ENCODE measurements at places on chromosomes 6 and 20. TPM values are rescaled to one million over a fixed set of nuclear protein-coding genes. Genes with fewer than 3 reads are reported as not detected.

DNA sequence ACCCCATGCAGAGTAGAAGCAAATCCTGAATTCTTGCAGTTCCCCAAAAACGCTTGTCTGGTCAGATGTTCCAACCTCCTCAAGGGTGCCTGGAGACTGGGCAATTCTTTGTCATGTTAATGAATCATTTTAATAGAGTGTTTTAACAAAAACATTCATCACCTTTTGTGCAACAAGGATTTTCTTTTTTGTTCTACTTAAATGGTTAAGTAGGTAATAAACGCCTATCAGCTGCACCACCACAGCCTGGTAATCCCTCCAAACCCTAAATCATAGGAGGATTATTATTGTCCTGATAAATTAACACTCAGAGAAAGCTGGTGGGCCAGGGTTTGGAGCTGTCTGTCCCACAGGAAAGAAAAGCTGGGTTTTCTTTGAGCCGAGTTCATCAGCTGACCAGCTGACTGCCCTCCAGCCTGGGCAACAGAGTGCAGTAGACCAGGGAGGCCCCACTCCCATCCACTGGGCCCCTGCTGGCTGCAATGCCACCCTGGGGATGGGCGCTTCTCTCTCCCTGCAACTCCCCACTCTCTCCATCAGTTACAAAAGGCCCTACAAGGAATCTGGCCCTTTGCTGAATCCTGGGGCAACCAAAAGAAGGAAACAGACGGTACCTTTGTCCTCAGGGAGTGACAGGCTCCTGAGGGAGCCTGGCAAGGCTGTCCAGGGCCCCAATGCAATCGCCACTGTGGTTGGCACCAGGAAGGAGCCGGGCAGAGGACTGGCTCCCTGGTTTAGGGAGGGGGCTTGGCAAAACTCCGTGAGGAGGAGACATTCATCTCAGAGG, 23.1 kb upstream of the BMP7 start:
- H3K27ac ChIP-seq = no peak overlapping the region
- no peak overlapping the region for H3K4me3 ChIP-seq
- H3K36me3 ChIP-seq = no peaks in the 10 kb centered on the region
- peaks cover 6% of the 10 kb centered on the region for H3K4me1 ChIP-seq
- peaks cover 96% of the 10 kb centered on the region for H3K27me3 ChIP-seq
- DNase-seq = no peak

Gene LY86
- total RNA-seq = 1.2 TPM

Gene VWA7
- total RNA-seq = 14.7 TPM

- H3K27me3 ChIP-seq = no peaks in the 10 kb centered on the region
- no peak overlapping the region for H3K27ac ChIP-seq
- H3K4me1 ChIP-seq = no peaks in the 10 kb centered on the region
- no peaks in the 10 kb centered on the region for H3K36me3 ChIP-seq
These were observed 15.9 kb upstream of the TRERF1 start for GRCh38 chr6:42467651-42468050.

DNA sequence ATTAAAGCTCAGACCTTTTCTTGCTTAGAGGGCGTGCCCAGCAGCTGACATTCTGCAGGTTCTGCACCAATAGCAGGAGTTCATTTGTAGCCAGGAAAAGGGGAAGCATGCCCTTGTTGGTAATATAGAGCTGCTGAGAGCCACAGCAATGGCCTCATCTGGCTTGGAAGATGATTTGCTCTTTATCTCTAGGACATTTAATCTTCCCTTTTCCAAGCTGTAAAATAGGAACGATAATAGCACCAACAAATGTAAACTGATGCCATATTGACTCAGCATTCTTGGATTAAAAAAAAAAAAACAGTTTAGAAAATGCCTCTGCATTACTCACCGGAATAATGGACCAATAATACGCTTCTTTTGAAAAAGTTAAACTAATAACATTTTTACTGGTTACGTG, 93.4 kb upstream of the SLC2A12 start:
- H3K36me3 ChIP-seq = no peaks in the 10 kb centered on the region
- H3K27ac ChIP-seq = no peak overlapping the region
- no peak for DNase-seq
- no peak overlapping the region for H3K4me3 ChIP-seq
- no peaks in the 10 kb centered on the region for H3K4me1 ChIP-seq

GRCh38 chr6:29628419-29629281, 4.3 kb downstream of the GABBR1 start:
- peak; percentile 77 for DNase-seq
- H3K36me3 ChIP-seq = peaks cover 3% of the 10 kb centered on the region
- peaks cover 7% of the 10 kb centered on the region for H3K27me3 ChIP-seq
- H3K4me3 ChIP-seq = peak overlapping the region; percentile 71

DNA sequence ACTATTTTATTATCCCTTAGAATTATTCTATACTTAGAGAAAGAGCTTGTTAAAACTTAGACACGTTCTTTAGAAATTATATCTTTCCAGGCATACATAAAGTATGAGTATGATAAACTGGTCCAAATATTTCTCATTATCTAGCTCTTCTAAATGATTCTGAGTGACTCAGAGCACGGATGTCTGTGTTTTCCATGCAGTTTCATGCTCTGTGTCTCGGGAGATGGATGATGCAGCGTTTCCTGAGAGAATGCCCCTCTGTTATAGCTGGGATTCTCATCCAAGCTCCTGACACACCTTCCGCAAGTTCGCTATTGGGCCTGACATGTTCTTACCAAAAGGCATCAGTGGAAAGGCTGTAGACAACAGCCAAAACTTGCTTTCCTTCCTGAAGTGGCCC, 19.3 kb downstream of the SIRT5 start:
- no peak for DNase-seq
- H3K4me1 ChIP-seq = peaks cover 8% of the 10 kb centered on the region
- no peak overlapping the region for H3K4me3 ChIP-seq
- H3K36me3 ChIP-seq = peaks cover 91% of the 10 kb centered on the region
- no peaks in the 10 kb centered on the region for H3K27me3 ChIP-seq
- no peak overlapping the region for H3K27ac ChIP-seq

Gene BPIFB2
- not detected for total RNA-seq

- H3K4me3 ChIP-seq = no peak overlapping the region
- H3K27me3 ChIP-seq = no peaks in the 10 kb centered on the region
- H3K4me1 ChIP-seq = peaks cover 10% of the 10 kb centered on the region
- no peak for DNase-seq
These were observed 86.5 kb upstream of the SCP2D1 start for GRCh38 chr20:18727032-18727508.

GRCh38 chr6:147643341-147644200, 135.1 kb downstream of the SAMD5 start:
- no peak for DNase-seq
- H3K27ac ChIP-seq = no peak overlapping the region
- H3K4me1 ChIP-seq = no peaks in the 10 kb centered on the region
- no peak overlapping the region for H3K4me3 ChIP-seq
- no peaks in the 10 kb centered on the region for H3K36me3 ChIP-seq
- H3K27me3 ChIP-seq = no peaks in the 10 kb centered on the region

Gene EPHA7
- total RNA-seq = 12.5 TPM

GRCh38 chr6:169161572-169162167, 92.0 kb downstream of the THBS2 start:
- no peak overlapping the region for H3K27ac ChIP-seq
- peaks cover 39% of the 10 kb centered on the region for H3K27me3 ChIP-seq
- no peak for DNase-seq
- H3K36me3 ChIP-seq = no peaks in the 10 kb centered on the region
- H3K4me3 ChIP-seq = no peak overlapping the region
- H3K4me1 ChIP-seq = peaks cover 19% of the 10 kb centered on the region

- no peaks in the 10 kb centered on the region for H3K4me1 ChIP-seq
- no peak for DNase-seq
- H3K4me3 ChIP-seq = no peak overlapping the region
- no peaks in the 10 kb centered on the region for H3K36me3 ChIP-seq
These were observed 247.9 kb downstream of the RFPL4B start for GRCh38 chr6:112594886-112595594.

DNA sequence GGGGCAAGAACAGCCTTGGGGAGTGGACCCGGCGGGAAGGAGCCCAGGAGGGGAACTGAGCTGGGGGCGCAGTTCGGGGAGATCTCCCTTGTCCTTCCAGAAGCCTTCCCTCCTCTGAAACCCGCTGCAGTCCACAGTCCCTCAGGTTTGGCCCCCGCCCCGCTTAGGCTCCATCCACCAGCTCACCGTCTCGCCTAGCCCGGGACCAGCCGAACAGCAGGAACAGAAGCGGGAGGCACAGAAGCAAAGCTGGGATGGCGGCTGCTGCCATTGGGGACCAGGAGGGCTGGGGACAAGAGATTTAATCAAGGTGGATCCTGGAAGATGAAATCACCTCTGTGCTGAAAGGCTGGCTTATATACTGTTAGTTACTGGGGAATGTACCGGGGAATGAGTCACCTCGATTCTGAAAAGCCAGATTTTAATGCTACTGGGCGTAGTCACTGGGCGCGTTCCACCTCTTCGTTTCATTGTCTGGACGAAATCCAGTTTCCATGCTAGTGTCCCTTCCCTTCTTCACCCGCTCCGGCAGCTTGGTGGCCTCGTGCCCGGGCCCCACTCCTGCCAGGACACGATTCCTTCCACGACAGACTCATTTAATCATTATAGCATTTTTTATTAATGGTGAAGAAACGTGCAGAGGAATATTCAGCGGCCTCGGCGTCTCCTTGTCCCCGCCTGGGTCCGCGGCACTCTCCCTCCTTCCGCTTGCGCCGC, at the start of gene RAET1L:
Gene RAET1L, minus strand, starts transcription at position 332 of the 717 bp plus-strand sequence. Its CDS starts 61 bp downstream, at position 271.
- H3K4me3 ChIP-seq = peak within 1 kb of the TSS; percentile 55
- H3K4me1 ChIP-seq = peaks cover 13% of the 10 kb centered on the region
- no peaks in the 10 kb centered on the region for H3K36me3 ChIP-seq
- no peak within 1 kb of the TSS for H3K27ac ChIP-seq
- DNase-seq = peak; percentile 31

GRCh38 chr20:59817846-59818615, 115.4 kb downstream of the SYCP2 start:
- no peak overlapping the region for H3K4me3 ChIP-seq
- H3K36me3 ChIP-seq = no peaks in the 10 kb centered on the region
- no peak for DNase-seq
- H3K4me1 ChIP-seq = peaks cover 20% of the 10 kb centered on the region

DNA sequence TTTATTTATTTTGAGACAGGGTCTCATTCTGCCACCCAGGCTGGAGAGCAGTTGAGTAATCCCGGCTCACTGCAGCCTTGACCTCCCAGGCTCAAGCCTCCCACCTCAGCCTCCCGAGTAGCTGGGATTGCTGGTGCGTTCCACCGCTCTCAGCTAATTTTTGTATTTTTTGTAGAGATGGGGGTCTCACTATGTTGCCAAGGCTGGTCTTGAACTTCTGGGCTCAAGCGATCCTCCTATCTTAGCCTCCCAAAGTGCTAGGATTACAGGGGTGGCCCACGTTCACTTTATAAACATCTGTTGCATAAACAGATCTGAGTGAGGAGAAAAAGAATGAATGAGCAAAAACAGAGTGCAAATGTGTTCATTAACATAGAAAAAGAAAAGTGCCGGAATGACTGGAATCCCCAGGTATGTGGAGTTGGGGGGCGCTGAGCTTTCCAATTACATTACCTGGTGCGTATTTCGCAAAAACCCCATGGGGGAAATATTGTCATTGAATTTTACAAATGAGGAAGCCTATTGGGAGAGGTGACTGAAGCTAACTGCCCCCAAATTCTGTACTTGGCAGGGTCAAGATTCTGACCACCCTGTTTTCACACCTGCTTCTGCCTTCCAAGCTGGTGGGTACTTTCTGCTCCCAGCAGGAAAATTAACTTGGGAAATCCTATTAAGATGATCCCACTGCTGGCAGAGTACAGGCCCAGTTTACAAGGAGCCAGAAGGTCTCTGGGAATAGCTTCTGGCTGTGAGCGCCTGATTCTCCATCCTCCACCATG, 207.7 kb upstream of the JARID2 start:
- no peaks in the 10 kb centered on the region for H3K36me3 ChIP-seq
- H3K27ac ChIP-seq = no peak overlapping the region
- no peak for DNase-seq

GRCh38 chr20:16953858-16954257, 205.7 kb downstream of the OTOR start:
- H3K27me3 ChIP-seq = no peaks in the 10 kb centered on the region
- no peaks in the 10 kb centered on the region for H3K4me1 ChIP-seq
- no peak overlapping the region for H3K4me3 ChIP-seq
- H3K27ac ChIP-seq = no peak overlapping the region
- DNase-seq = no peak

- DNase-seq = no peak
- H3K36me3 ChIP-seq = peaks cover 23% of the 10 kb centered on the region
- H3K4me1 ChIP-seq = peaks cover 10% of the 10 kb centered on the region
- H3K4me3 ChIP-seq = no peak overlapping the region
- H3K27me3 ChIP-seq = no peaks in the 10 kb centered on the region
These were observed 21.7 kb upstream of the MRPS10 start for GRCh38 chr6:42239333-42239732.

DNA sequence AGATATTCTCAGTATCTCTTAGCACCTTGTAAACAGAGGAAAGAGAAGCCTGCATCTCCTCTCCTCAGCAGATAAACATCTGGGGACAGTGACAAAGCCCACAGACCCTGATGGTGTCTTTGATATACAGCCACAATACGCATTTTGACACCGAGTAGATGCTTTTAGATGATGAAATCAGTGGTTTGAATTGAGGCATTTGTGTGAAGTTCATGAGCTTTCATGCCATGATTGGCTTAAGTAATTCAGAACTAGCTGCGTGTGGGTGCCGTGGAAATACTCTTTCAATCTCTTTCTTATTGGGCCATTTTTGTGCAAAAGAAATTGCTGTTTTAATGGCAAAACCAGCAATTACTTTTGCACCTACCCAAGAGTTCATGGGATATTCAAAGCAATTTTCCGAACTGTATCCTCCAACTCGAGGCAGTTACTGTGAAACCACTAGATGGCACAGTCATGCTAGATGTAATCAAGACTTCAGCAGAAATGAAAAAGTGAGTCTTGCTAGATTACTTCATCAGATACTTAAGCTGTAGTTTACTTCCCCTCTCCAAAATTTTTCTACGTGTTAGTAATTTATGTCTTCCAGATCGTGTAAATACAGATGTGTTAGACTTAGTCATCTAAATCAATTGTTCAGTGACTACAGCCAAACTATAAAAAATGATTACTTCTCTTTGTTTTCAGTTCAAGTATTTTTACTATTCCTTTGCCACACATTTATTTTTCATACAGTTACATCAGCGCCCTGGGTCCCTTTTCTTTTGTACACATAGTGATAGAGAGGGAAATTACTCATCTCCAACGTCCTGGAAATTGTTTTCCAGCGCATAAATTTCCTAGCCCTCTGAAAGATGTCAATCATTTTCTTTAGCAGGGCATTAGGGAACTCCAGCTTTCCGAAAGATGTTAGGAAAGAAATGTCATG, 49.4 kb downstream of the IYD start:
- H3K4me3 ChIP-seq = peak overlapping the region; percentile 62
- DNase-seq = no peak
- H3K36me3 ChIP-seq = no peaks in the 10 kb centered on the region
- H3K27ac ChIP-seq = peak overlapping the region; percentile 76
- H3K4me1 ChIP-seq = peaks cover 15% of the 10 kb centered on the region

Gene KCNK15
- total RNA-seq = 0.33 TPM

- peaks cover 13% of the 10 kb centered on the region for H3K36me3 ChIP-seq
- no peaks in the 10 kb centered on the region for H3K27me3 ChIP-seq
- no peak overlapping the region for H3K4me3 ChIP-seq
- peak overlapping the region; percentile 7 for H3K27ac ChIP-seq
- no peak for DNase-seq
- H3K4me1 ChIP-seq = peaks cover 76% of the 10 kb centered on the region
These were observed 14.2 kb downstream of the GFOD1 start for GRCh38 chr6:13472976-13473767.

Measured in left ventricle myocardium inferior (tissue), 1 donor.